ENCODE measurements at places on chromosomes 3 and 15.

DNA sequence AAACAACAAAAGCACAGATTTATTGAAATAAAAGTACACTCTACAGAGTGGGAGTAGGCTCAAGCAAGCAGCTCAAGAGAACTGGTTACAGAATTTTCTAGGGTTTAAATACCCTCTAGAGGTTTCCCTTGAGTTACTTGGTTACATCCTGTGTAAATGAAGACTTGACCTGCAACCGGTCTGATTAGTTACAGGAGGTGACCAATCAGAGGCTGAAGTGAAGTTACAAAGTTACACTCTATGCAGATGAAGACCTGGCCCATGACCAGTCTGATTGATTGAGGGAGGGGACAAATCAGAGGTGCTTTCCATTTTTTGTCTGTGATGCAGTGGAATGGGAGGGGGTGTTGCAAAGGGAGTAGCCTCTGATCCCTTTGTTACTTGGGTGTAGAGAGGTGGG, 723.4 kb downstream of the ZPLD1 start:
- DNase-seq, result no peak

DNA sequence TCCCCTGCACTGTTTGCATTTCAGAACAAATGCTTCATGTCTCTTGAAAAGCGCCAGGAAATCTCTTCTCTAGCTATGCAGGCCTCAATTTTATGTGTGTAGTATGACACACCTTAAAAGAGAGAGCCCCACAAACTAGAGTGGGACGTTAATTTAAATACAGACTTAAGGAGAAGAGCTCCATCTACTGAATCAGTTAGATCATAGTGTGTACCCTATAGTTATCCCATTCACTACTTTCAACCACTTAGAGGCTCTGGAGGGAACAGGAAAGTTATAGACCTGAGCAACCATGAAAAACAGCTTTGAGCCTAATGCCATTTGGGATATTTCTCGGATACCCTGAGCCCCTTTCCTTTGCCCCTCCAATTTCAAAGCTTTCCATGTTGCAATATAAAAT, 153.7 kb downstream of the TIGIT start:
- DNase-seq, result no peak

DNA sequence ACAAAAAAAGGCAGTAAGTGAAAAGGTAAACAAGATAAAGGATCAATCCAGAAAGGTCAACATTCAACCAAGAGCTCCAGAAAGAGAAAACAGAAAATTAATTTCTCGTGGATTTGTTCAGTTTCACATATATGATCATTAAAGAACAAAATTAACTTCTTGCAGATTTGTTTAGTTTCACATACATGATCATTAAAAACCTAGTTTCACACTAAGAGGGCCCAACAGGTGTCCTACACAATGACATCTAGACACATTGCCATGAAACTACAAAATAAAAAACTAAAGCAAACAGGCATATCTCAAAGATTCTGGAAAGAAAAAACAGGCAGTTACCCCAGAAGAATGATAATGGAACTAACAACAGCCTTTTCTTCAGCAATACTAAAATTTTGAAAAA, 22.1 kb downstream of the PHC3 start:
- DNase-seq, result no peak

- no peak for DNase-seq
These were observed 3.5 kb downstream of the RFTN1 start for GRCh38 chr3:16509721-16510619.

DNA sequence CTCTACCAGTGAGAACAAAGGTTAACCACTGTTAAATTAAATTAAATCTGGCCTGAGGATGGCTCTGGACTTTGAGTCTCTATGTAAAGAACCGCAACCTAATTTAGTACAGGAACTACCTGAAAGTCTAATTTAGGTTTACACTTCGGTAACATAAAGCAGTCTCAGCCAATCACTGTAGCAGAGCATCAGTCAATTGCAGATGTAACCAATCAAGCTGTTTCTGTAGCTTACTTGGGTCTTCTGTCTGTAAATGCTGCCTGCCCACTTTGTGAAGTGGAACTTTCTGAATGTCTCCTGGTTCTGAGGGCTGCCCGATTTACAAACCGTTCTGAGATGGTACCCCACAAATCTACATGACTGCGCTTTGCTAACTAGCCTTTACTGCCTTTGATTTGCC, 39.1 kb upstream of the RASGRP1 start:
- no peak for DNase-seq
